D341Med (cell line): ENCODE measurements at places on chromosomes 6 and 20.

DNA sequence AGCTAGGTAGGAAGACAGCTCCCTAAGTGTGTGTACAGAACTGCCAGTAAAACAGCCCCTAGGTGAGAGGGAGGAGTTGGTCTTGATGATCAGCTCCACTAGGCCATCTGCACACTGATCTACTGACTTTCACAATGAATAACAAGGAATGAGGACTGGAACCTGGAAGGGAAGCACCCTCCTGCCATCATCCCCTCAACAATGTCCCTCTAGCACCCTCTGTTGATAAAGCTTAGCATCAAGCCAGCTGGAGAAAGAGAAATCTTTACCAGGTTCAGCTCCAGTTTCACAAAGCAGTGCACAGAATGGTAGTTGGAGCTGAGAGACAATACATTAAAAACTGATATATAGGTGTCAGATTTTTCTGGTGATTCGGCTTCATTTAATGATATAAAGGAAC, 57.2 kb upstream of the IRAK1BP1 start:
- DNase-seq = peak; percentile 67

- no peak for DNase-seq
These were observed 19.0 kb upstream of the TGM2 start for GRCh38 chr20:38184101-38184500.

- DNase-seq = no peak
These were observed 38.0 kb downstream of the RTN4IP1 start for GRCh38 chr6:106591111-106591825.

DNA sequence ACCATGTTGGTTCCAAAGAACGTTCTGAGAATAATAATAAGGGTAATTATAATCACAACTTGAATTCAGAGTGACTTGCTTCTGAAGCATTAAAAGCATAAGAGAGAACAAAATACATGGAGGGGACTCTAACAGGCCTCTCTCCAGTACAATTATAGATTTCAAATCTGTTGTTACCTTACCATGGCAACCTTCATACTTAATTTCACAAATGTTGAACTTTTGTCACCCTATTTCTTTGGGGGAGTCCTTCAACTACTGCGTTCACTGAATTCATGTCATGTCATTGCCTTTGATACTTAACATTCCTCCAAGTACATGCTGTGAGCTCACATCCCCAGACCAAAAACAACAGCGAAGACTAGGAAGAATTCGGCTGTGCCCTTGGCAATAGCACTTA, 104.0 kb downstream of the MKKS start:
- DNase-seq = no peak

DNA sequence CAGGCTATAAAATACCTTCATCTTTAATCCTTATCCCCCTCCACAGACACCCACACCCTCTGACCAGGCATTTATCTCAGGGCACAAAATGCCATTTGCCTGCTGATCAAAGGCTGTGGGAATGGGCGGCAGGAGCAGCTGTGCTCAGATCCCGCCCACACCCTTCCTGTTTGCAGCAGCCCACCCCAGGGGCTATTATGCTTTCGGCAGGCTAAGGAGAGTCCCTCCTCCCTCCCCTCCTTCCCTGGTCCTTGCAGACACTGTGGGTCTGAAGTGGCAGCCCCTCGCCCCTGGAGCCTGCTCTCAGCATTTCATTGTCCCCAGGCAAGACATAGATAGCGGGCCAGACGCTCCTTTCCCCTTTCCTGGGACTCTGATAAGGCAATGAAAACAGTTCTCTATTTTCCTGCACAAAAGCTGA, 220.8 kb upstream of the HEY2 start:
- no peak for DNase-seq

- no peak for DNase-seq
These were observed 187.1 kb downstream of the MYLK4 start for GRCh38 chr6:2563635-2564034.
